ENCODE measurements at places on chromosomes 13 and 19.

- DNase-seq: no peak
These were observed 112.9 kb downstream of the TNFRSF19 start for GRCh38 chr13:23683084-23683483.

DNA sequence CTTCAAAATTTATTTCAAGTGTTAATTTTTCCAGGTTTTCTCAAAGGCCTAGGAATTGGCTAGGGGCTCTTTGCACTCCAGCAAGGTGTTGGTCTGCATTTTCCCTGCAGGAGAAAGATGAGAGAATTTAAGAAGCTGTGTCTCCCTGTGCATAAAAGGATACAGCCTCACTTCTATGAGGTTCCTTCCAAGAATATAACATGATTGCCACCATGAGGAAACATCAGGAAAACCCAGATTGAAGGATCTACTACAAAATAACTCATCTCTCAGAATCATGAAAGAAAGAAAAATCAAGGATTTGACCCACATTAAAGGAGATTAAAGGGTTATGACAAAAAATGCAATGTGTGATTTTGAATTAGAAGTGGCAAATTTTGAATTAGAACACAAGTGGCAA, 69.9 kb downstream of the RUBCNL start:
- DNase-seq: no peak

- no peak for DNase-seq
These were observed 2.2 kb downstream of the FLT1 start for GRCh38 chr13:28492569-28493367.

DNA sequence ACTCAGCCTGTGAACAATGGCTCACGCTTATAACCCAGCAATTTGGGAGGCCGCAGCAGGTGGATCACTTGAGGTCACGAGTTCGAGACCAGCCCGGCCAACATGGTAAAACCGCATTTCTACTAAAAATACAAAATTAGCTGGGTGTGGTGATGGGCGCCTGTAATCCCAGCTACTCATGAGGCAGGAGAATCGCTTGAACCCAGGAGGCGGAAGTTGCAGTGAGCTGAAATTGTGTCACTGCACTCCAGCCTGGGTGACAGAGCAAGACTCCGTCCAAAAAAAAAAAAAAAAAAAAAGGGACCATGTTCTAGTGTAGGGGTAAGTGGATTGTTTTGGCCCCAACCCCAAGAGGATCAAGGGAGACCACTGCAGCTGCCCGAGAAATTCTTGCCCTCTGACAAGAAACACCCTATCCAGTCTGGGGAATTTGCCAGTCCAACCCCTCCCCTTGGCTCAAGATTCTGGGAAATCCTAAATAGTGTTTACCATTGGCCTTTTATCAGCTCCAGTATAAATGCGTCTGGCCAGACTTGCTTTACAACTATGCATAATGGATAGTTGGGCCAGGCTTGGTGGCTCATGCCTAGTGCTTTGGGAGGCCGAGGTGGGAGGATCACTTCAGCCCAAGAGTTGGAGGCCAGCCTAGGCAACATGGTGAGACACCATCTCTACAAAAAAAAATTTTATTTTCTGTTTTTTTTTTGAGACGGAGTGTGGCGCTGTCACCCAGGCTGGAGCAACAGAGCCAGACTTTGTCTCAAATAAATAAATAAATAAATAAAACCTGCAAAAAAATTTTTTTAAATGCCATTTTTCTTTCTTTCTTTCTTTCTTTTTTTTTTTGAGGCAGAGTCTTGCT, 5.1 kb upstream of the DHDH start:
- DNase-seq: no peak

DNA sequence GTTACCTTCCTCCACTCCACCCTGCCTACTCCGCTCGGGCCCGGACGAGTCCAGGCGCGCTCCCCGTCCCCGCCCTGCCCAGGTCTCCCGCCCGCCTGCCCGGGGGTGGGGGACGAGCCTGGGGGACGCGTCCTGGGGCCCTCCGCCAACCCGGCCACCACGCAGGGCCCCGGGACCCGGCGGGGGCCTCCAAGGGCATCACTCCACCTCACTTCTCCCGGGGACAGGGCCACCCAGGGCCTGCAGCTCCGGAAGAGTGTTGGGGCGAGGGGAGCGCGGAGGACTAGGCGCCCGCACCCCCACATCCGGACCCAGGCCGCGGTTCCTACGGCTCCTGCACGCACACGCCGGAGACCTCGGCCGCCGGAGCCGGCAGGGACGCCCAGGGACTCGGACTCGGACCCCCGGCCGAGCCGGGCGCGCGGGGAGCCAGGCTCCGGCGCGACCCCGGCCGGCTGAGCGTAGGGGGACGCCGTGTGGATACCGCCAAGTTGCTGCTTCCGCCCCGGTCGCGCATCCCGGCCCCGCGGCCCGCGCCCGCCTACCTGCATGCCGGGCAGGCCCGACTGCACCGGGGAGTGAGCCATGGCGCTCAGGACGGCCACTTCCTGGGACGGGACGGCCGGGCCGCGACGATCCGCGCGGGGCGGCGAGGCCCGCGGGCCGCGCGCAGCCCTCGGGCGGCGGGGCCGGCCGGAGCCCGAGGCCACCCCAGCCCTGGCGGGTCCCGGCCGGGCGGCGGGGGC, 534 bp downstream of the STK24 start:
- no peak for DNase-seq

GRCh38 chr13:39916330-39916729, 260.9 kb downstream of the COG6 start:
- no peak for DNase-seq

DNA sequence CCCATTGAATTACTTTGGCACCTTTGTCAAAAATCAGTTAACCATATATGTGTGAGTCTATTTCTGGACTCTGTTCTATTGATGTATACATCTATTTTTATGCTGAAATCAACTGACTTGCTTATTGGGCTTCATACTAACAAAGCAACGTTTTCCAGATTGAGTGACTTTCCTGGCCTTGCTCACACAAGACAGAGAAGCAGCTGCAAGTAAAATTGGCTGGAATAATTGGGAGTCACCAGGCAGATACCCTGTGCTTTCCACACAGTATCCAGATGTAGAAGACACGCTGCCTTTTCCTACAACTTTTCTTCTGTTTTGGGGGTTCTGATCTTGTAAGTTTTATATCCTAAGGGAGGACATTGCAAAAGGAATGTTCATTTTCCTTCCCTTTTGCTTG, 11.2 kb downstream of the METTL21C start:
- DNase-seq: no peak

GRCh38 chr13:108270442-108270841, 924 bp downstream of the TNFSF13B start:
- DNase-seq: no peak

DNA sequence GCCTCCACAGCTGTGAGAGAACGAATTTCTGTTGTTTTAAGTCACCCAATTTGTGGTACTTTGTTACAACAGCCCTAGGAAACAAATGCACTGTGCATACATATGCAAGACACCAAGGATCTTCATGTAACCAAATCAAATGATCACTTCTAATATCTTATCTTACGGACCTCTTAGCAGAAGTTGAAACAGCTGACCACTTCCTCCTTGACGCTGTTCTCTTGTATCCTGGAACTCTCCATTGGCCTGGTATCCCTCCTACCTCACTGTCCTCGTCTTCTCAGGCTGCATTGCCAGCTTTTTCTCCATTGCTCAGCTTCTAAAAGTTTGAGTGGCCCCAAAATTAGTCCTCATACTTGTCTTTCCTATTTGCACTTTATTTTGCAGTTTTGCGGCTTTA, 200.4 kb downstream of the DLEU7 start:
- no peak for DNase-seq

- DNase-seq: no peak
These were observed 7.1 kb downstream of the YIPF2 start for GRCh38 chr19:10921199-10921909.

- no peak for DNase-seq
These were observed 184.2 kb downstream of the RFC3 start for GRCh38 chr13:34002141-34002540.

- no peak for DNase-seq
These were observed 6.3 kb downstream of the TEAD2 start for GRCh38 chr19:49355909-49356353.

DNA sequence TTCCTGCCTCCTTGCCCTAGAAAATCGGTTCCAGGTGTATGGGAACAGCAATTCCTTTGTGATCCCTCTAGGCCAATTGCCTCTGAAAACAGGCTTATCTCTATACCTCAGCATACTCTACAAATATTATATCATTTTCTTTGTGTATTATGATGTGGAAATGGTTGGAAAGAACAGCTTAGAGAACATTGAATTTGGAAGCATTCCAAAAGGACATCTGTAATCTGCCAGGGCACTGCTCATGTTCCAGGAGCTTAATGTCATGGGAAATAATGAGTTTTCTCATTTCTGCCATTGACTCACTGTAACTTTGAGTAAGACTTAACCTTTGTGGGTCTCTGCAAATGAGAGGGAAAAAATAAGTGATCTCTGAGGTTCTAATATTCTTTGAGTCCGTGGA, 147.3 kb downstream of the UFM1 start:
- no peak for DNase-seq

GRCh38 chr13:29587645-29588044, 7.8 kb downstream of the SLC7A1 start:
- DNase-seq: no peak

DNA sequence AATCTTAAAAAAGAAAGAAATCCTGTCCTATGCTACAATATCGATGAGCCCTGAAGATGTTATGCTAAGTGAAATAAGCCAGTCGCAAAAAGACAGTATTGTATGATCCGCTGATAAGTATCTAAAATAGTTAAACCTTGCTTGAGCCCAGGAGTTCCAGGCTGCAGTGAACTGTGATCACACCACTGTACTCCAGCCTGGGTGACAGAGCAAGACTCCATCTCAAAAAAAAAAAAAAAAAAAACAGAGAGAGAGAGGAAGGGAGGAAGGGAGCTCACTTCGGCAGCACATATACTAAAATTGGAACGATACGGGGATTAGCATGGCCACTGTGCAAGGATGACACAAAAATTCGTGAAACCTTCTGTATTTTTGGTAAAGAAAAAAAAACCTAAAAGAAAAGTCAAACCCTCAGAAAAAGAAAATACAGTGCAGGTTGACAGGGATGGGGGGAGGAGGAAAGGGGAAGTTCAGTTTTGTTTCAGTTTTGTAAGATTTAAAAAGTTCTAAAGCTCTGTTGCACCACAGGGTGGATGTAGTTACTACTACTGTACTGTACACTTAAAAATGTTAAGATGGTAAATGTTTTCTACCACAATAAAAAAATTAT, 8.4 kb downstream of the CLASRP start:
- no peak for DNase-seq

DNA sequence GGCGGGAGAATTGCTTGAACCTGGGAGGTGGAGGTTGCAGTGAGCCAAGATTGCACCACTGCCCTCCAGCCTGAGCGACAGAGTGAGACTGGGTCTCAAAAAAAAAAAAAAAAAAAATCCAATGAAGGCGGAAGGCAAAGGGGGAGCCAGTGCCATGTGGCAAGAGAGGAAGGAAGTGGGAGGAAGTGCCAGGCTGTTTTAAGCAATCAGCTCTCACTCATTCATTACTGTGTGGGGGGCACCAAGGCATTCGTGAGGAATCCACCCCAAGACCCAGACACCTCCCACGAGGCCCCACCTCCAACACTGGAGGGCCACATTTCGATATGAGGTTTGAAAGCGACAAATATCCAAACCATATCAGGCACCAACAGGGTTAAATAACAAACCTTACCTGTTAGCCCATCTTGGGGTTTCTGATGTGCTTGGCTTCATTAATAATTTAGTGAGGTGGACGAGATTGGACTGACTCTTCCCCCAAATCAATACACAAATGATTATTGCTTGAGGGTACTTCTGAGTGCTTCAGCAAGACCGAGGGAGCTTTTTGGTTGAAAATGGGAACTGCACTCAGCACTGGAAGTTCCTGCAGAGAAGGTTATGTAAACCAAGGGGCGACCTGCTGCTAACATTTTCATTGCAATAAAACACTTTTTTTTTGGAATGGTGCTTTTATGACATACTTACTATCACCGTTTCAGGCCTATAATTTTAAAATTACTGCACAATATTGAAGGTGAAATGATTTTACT, 7.5 kb upstream of the LRP3 start:
- DNase-seq: no peak
